Natural killer cell (primary cell): ENCODE measurements at places on chromosomes 11 and 22.

GRCh38 chr11:20158597-20159257, 1.5 kb downstream of the DBX1 start:
- DNase-seq: peak; percentile 16

- no peak for DNase-seq
Observed at GRCh38 chr22:29299136-29299900, 7.1 kb upstream of the GAS2L1 start.

- DNase-seq: no peak
Observed at GRCh38 chr22:37741312-37741795, 44.5 kb downstream of the TRIOBP start.

DNA sequence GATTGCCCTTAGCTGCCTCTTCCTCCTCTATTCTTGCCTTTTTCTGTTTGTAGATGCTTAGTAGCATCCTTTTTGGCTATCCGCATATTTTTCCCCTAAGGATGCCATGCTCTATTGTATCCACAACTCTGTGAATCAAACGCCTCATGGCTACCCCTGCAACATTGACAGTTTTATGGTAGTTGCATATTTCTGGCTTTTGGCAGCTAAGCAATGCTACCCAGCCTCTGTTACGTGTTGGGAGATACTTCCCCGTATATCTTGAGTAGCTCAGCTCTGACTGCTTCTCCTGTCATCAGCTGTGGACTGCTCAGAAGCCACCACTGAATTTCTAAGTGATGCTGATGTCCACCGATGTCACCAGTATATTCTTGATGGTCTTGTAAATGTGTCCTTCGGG, 15.1 kb upstream of the SLC3A2 start:
- DNase-seq: no peak

DNA sequence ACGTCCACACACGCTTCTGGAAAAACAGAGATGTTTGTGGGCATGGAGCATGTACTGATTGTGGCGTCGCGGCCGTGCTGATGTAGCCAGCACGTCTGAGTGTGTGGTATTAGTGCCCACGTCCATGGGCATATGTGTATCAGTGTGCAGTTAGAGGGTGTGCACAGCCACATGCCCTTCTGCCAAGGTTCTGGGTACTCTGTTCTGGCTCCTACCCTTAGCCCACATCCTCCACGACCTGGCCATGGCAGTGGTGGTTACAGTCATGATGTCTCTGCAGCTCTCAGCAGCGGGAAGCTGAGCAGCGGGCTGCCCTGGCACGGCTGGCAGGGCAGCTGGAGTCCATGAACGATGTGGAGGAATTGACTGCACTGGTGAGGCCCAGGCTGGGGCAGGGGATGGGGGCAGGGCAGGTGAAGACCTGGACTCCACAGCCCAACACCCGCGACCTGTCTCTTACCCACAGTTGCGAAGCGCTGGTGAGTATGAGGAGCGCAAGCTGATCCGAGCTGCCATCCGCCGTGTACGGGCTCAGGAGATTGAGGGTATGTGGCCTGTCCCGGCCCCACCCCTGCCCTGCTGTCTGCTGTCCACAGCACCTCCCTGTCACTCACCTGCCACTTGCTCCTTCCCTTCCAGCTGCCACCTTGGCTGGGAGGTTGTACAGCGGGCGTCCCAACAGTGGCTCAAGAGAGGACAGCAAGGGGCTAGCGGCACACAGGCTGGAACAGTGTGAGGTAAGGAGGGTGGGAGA, 7.3 kb downstream of the SMTN start:
- no peak for DNase-seq

GRCh38 chr11:35390737-35391682, 28.3 kb downstream of the SLC1A2 start:
- peak; percentile 16 for DNase-seq

GRCh38 chr22:43106302-43106701, 4.2 kb upstream of the BIK start:
- no peak for DNase-seq

DNA sequence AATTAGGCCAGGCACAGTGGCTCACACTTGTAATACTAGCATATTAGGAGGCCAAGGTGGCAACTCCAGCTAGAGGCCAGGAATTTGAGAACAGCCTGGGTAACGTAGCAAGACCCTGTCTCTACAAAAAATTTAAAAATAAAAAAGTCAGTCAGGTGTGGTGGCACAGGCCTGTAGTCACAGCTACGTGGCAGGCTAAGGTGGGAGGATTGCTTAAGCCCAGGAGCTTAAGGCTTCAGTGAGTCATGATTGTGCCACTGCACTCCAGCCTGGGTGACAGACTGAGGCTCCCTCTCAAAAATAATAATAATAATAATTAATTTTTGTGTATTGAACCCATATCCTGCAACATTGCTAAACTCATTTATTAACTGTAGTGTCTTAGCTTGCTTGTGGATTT, 15.3 kb upstream of the TRIM29 start:
- DNase-seq: no peak
